Placental epithelial cell (primary cell): ENCODE measurements at places on chromosomes 2 and 18. TPM values are rescaled to one million over a fixed set of nuclear protein-coding genes. Genes with fewer than 3 reads are reported as not detected.

Gene GCFC2
- 9.8 and 13.6 TPM in 2 replicates for total RNA-seq

Gene OTX1
- 0.33 TPM in 1 of 2 replicates, not detected in the other for total RNA-seq

Gene MPPE1
- 37.0 and 43.6 TPM in 2 replicates for total RNA-seq

Gene UNC80
- not detected in 2 replicates for total RNA-seq

Gene CPO
- not detected in 2 replicates for total RNA-seq

Gene ALK
- under 0.01 TPM in 2 replicates for total RNA-seq

Gene COA5
- total RNA-seq, result 16.1 and 25.1 TPM in 2 replicates

Gene EMILIN2
- 141 and 184 TPM in 2 replicates for total RNA-seq

Gene RNF152
- total RNA-seq, result 0.39 and 2.6 TPM in 2 replicates

Gene DYNAP
- total RNA-seq, result not detected in 2 replicates

Gene CHRNG
- total RNA-seq, result 0.39 TPM in 1 of 2 replicates, not detected in the other

Gene ICA1L
- total RNA-seq, result 2.4 TPM in 2 replicates

Gene SLC66A3
- total RNA-seq, result 27.8 and 29.8 TPM in 2 replicates

Gene SH2D6
- under 0.01 TPM in 1 of 2 replicates, not detected in the other for total RNA-seq

Gene PDCD1
- total RNA-seq, result not detected in 2 replicates

Gene RAB27B
- total RNA-seq, result 9.3 and 9.8 TPM in 2 replicates

Gene NGEF
- total RNA-seq, result 0.79 and 2.8 TPM in 2 replicates
